Right ventricle myocardium superior (tissue), 1 donor: ENCODE measurements at places on chromosomes 7 and 10. TPM values are rescaled to one million over a fixed set of nuclear protein-coding genes. Genes with fewer than 3 reads are reported as not detected.

- DNase-seq = no peak
Measured at GRCh38 chr7:27172315-27172774, 1.8 kb downstream of the HOXA10 start.

The CEP55 gene
- total RNA-seq = 0.59 TPM

- no peak for DNase-seq
Measured at GRCh38 chr10:72000073-72001032, 36.2 kb downstream of the CHST3 start.

DNA sequence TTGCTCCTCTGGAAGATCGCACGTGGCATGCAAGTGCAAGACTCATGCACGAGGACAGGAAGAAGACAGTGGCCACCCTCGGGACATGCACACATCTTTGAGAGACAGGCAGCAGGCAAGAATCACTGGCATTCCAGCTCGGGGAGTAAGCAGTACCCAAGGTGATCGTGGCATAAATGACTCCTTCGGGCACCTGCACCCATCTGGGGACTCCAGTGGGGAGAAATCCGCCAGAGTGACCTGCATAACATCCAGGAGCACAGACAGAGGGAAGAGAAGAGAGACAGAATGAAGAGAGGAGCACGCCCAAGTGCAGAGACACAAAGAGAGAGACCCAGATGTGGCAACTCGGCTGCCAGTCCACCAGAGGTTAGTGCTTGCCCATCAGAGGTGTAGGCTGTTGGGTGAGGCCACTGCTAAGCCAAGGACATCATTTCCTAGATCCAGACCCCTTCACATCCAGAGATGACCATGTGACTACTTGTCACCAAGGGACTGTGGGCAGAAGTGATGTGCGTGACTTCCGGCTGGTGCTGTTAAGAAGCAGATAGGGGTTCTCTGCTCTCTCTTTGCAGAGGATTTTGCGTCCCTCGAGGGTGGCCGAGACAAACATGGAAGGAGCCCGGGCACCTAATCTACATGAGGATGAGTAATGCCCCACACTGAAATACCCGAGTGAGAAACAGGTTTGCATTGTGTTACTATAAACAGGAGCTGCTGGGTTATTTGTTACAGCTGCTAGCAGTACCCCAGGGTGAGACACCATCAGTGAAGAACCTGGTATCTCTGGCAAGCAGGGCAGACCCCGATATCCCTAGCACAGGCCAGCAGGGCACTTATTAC is 80.6 kb downstream of the VWA2 start:
- no peak for DNase-seq

The FAM13C gene
- total RNA-seq = 5.9 TPM

DNA sequence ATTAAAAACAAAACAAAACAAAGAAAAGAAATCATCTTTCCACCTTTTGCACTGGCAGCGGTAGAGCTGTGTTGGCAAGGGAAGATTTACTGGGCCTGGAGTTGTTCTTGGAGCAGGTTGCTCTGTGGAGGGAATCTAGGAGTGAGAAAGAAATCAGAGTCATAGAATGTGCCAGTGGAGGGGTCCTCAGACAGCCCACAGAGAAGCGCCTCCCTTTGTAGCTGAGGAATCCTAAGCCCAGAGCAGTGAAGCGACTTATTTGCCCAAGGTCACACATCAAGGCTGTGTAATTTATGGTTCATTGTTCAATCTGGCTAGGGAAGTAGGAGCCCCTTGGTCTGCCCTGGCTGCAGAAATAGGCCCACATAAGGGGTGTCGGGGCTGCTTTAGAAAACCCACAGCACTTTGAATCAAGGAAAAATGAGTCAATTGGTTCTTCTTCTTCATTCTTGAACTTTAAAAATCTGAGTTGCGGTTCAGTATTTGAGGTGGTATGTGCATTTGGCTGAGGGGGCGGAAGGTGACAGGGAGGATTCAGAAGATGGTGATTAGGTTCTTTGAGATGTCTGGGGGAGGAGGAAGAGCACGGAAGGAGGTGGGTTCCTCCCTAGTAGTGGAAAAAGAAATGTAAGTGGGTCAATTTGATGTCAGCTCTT is 253.7 kb downstream of the PTEN start:
- no peak for DNase-seq

The NUDT13 gene
- 4.1 TPM for total RNA-seq

- no peak for DNase-seq
Measured at GRCh38 chr7:92485267-92485892, 7.6 kb upstream of the ERVW-1 start.

DNA sequence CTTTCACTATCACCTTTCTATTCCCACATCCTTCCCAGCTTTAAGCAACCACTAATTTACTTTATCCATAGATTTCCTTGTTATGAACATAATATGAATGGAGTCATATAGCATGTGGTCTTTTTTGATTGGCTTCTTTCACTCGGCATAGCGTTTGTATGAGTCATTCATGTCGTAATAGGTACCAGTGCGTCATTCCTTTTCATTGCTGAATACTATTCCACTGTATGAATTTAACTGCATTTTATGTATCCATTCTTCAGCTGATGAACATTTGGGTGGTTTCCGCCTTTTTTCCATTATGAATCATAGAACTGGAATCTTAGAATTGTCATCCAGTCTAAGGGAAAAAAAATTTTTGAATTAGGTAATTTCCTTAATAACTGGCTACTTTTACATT is 411.3 kb upstream of the AUTS2 start:
- no peak for DNase-seq

GRCh38 chr10:98364432-98365102 is 50.4 kb downstream of the PYROXD2 start:
- DNase-seq = no peak

DNA sequence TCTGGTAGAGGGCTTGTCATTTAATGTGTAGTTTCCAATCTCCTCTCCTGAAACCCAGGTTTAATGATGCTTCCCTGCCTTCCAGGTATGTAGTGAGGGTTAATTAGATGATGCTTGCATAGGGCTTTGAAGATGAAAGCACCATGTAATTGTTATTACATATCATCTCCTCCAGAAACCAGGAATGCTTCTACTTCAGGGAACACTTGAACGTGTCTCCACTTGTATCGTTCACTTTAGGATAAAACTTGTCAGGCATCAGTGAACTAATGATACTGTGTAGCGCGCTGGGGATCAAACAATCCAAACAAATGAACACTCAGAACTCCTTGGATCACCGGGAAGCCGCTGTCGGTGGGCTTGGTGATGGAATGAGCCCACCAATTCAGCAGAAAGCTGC is 260.9 kb upstream of the FZD8 start:
- no peak for DNase-seq

DNA sequence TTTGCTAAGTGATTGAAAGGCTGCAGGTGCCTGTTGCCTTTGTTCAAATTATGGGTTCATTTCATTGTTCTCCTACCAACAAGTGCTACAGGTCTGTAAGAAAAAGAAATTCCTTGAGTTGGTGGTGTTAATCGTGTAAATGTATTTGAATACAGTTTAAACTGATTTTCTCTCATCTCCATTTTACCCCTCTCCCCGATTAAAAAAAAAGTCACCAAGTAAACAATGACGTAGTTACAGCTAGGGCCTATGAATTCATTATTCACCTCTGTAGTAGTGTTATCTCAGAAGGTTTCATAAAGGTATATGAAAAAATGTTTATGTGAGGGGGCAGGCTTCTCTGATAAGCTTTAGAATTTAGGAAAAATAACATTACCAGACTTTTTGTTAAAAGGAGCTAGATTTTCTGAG is 1.1 kb downstream of the REEP3 start:
- DNase-seq = no peak

The ADAMTS14 gene
- total RNA-seq = 0.16 TPM

- DNase-seq = no peak
Measured at GRCh38 chr7:117858712-117859111, 14.5 kb downstream of the CTTNBP2 start.

DNA sequence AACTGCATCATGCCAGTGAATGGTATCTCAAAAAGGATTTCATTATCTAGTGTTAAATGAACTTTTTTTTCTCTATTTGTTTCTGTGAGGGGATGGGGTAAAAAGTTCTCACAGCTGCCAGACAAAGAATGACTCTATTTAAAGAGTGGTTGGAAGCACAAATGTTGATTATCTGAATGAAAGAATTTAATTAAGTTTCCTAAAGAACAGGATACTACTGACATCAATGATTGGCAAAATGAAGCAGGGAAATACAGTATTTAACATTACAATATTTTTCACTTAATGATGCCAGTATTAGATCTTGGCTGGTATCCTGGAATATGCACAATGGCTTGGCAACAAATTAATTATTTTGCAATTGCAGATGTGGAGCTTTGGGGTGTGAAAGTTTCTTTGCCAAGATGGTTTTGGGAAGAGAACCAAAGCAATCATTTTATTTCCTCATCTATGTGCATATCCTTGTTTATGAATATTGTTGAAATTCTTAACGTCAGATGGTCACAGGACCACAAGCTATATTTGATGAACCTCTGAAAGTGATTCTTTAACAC is 336.8 kb downstream of the ARL4A start:
- no peak for DNase-seq

The PNLIPRP1 gene
- not detected for total RNA-seq

- no peak for DNase-seq
Measured at GRCh38 chr10:488933-489215, 200.6 kb downstream of the DIP2C start.

- no peak for DNase-seq
Measured at GRCh38 chr7:140053812-140054539, 8.8 kb downstream of the PARP12 start.

The SLC39A12 gene
- not detected for total RNA-seq

DNA sequence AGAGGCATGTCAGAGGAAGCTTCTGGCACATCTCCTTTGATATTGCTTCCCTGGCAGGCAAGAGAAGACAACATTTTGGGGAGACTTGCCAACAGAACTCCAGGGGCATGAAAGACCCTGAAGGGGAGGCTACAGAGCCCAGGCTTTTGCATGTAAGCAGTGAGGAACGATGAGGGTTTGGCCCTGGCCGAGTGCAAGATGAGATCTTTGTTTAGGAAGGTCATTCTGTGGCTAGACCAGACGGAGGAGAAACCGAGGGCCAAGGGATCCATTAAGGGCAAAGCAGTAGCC is 3.8 kb downstream of the SVIL start:
- no peak for DNase-seq

The PHYH gene
- 181 TPM for total RNA-seq

DNA sequence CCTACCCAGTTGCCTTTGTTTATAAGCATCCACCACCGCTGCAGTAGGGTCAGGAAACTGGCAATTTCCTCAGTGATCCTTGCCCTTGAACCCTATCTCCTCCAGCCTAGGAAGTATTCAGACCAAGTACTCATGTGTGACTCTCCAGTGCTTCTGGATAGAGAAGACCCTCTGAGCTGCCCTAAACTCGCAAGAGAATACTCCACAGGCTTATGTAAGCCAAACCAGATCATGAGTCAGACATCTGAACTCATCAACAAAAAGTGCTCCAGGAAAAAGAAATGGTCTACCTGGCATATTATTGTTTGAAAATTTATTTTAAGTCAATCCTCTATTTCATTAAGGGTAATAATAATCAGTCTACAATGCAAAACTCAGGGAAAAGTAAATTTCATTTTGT is 101.3 kb downstream of the KAT6B start:
- DNase-seq = no peak

DNA sequence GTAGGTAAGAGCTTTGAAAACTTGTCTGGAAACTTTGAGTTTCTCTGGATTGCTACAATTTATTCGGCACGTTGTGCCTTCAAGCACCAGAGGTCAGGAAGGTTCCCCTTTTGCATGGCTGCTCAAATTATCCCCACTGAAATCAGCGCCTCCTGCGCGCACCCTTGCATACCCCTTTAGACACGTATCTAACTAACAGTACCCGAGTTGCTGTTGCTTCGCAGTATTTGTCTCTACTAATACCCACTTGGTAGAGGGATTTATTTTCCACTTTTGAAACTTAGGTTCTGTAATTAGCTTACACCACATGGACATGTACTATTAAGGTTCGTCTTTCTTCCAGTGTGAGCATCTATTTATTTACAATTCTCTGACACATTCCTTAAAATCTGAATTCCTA is 1.6 kb downstream of the MEOX2 start:
- peak; percentile 49 for DNase-seq

DNA sequence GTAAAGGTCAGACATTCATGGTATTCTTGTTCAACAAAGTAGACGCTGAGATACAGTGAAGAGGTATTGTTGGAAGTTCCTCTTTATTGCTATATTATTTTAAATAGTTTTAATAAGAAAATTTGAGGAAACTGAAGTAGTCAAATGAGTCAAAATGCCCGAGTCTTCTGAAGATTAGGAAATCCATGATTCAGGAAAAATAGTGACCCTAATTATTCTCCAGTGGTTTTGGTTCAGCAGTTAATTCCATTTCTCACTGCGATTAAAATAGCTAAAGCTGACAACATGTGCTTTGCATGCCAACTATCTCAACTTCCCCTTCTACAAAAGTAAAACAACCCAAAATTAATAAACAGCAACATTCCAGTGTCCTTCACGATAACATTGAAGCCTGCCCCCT is 32.7 kb upstream of the PFKP start:
- DNase-seq = no peak

DNA sequence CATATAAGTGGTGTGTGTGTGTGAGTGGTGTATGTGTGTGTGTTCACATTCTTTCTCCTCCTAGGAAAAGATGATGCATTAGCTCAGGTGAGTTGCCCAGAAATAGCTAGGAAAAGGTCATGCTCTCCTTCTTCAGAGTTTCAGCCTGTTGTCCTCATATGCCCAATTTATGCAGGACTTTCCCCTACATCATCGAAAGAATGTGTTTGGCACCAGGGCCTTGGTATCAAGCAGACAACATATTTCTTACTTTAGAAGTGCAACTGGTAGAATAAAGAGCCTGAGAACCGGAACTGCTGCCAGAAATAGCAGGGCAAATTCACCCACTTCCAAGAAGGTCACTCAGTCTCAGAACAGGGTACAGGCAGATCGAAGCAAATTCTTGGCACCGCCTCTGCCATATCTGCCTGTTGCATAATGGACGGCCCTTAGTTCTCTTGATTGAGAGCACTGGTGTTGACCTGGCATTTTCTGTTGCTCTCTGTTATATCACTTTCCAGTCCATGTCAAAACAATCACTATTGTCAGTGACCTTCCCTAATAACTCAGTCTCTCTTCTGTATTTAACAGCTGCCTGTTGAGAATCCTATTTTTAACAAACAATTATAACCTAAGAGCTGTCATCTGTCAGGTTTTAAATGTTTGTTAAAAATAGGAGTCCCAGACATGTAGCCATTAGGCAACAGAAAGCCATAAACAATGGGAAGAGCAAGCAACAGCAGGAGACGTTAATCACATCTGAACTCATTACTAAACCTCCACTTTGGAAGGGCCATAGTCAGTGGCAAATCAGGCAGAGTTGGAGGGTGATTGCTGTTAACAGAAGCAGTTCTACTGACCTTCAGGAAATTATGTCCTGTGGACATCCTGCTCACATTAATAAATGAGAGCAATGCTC is 20.7 kb downstream of the ADRB1 start:
- peak; percentile 73 for DNase-seq

- DNase-seq = no peak
Measured at GRCh38 chr7:141956084-141956483, 9.3 kb upstream of the CLEC5A start.

The FAM25A gene
- total RNA-seq = not detected

- DNase-seq = no peak
Measured at GRCh38 chr7:64887756-64888508, 15.1 kb upstream of the ZNF273 start.

GRCh38 chr10:63266391-63267316 is 133.5 kb downstream of the NRBF2 start:
- DNase-seq = no peak

- no peak for DNase-seq
Measured at GRCh38 chr7:151978616-151979015, 22.4 kb downstream of the GALNTL5 start.

The OPALIN gene
- total RNA-seq = not detected

The IKZF1 gene
- total RNA-seq = 2.4 TPM

The GHRHR gene
- not detected for total RNA-seq

The ZNF488 gene
- total RNA-seq = not detected
